ENCODE measurements at places on chromosomes 5 and 9.

- no peak for DNase-seq
Observed at GRCh38 chr5:32110111-32110696, 63.9 kb downstream of the GOLPH3 start.

DNA sequence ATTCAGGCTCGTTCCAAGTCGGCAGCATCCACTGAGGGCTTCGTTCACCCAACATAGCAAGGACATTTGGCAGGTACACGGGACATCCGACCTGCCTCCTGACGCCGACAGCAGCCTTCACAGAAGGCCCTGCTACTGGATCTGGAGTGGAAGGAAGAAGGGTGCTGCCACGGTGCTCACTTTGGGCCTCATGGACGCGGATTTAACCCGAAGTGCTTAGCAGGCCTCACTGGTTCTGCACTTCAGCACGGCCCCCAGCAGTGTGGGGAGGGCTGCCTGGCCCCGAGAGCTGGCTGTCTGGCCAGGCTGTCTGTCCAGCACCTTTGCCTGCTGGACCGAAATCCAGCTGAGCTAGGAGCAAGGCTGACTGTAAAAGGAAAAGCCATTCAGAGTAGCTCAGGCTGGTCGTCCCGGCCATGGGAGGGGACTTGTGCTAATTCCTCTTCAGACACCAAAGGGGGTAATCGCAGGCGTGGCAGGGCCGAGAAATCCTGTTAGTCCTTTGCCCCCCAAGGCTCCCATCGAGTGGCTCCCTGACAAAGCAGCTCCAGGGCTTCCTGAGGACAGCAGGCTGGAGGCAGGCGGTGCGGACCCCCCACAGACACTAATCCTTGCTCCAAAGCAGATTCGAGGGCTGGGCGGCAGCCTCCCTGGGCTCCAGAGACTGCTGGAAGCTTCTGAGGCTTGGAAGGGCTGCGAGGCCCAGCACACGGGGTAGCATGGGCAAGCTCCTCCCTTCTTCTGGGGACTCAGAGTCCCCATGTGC lies 11.1 kb upstream of the RXRA start:
- no peak for DNase-seq

DNA sequence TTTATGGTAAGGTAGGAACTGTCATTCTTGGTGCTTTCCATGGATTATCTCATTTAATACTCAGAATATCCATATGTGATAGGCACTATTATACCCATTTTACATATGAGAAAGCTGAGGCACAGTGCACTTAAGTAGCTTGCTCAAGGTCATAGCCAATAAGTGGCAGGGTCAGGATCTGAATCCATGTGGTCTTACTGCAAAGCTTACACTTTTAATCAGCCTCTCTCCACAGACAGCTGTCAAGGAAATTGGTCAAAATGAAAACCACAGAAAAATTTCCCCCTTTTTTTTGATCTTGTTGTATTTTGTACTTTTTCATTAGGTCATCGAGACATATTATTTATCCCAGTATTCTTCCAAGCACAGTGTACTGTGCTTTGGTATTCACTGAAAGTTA lies 78.5 kb downstream of the ERCC6L2 start:
- DNase-seq = no peak

DNA sequence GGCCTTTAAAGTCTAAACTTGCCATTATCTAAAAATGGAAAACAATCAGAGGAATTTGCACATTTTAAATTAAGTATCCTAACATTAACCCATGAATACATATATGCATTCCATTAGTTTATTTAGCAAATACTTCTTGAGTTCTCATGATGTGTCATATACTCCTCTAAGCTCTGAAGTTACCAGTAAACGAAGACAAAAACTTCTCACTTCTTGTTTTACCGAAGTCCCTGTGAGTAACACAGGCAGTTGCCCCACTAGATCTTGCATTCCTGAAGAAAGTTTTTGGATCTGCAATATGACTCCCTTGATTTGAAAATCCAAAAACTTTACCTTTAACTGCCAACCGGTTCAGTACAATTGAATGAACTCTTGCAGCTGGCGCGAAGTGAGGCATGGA lies 439.0 kb upstream of the MPDZ start:
- no peak for DNase-seq

DNA sequence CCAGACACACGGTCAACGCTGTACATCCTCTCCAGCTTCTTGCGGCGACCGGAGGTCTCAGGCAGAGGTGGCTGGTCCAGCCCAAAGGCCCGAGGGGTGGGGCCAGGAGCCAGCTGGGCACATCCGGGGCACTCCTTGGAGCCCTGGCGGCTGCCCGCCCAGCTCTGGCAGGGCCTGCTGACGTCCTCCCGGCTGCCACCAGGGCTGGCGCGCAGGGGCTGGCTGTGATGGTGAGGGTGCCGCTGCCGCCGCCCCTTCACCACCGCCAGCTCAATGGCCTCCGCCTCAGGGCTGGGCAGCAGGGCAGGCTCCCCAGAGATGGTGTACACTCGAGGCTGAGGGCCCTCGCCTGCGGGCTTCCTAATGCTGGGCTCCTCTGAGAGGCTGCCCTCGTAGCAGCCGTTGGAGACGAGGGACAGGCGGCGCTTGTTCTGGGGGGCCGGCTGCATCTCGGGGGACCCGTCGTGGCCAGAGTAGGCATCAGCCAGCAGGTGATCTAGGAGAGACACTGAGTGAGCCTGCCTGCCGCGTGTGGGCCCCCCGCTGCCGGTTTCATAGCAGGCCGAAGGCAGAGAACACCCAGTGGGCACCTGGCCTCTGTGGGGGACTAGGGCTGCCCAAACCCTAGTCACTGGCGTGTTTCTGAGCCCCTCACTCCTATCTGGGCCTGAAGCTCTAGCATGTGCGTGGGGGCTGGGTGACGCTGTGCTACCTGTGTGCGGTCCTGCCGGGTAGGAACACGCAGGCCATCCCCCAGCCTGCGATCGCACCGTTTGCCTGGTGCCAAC lies 1.5 kb downstream of the NSMF start:
- no peak for DNase-seq

DNA sequence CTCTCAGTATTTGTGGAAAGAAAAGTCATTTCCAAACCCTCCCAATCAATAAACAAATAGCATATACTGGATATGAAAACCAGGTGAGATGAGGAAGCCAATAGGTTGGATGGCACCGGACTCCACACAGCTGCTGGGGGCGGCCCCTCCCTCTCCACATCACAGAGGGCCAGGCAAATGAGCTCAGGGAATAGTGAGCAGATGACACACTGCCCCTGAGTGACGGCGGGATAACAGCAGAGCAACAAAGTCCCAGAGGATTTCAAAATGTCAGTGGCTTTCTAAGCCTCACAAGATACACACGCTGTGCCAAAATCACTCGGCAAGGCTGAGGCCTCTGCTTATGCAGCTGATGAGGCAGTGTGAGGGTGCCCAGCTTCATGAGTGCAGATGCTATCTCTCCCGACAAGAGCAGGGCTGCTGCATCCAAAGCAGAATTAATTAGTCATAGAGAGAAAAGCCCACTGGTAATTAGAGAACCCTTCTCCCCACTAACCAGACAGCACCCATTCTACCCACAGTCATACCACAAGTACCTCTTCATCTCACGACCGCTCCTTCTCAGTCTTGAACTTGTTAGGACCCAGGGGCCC lies 235.0 kb upstream of the NFIL3 start:
- no peak for DNase-seq

- DNase-seq = no peak
Observed at GRCh38 chr5:83687124-83687619, 33.5 kb downstream of the HAPLN1 start.

- DNase-seq = no peak
Observed at GRCh38 chr5:88925692-88926490, 42.9 kb upstream of the MEF2C start.

DNA sequence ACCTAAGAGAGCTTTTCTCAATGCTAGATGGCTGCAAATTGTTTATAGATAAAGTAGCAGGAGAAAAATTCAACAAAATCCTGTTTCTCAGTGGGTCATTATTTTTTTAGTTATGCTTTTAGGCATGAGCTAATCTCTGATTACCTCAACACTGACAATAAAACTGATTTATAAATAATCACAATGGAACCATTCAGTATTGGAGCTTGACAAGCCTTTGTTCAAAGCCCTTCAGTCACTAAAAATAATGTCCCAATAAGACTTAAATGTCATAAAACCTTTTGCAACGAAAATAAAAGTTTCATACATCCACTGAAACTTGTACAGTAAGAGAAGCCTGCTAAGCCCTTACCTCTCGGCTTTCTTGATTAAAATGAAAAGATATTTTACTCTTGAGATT lies 27.2 kb downstream of the PTPDC1 start:
- DNase-seq = no peak

DNA sequence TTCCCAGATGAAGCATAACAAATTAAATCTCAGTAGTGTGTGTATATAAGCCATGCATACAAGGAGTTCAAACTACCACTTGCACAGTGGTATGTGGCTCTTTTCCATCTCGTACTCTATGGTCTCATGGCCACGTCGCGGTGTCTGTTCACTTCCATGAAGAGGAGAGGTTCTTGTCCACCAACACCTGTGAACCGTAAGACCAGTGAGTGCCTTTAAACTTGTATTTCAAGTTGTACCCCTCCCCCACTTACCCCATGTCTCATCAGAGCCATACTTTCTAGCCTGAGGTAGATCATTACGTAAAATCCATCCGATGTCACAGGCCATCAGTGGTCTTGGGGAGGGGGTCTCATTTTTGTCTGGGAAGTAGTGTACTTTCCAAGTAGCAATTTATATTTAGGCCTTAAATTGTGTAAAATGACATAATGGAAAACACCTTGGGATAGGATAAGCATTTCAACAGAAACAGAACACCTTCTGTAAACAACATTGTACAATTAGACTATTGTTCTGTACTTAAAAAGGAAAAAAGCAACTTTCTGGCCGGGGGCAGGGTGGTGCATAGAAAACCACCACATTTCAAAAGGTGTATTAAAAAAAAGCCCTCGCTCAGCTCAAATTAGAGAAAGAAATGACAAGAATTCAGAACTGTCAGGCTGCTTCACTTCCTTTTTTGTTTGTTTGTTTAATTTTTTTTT lies 163.0 kb downstream of the SMARCA2 start:
- DNase-seq = no peak

DNA sequence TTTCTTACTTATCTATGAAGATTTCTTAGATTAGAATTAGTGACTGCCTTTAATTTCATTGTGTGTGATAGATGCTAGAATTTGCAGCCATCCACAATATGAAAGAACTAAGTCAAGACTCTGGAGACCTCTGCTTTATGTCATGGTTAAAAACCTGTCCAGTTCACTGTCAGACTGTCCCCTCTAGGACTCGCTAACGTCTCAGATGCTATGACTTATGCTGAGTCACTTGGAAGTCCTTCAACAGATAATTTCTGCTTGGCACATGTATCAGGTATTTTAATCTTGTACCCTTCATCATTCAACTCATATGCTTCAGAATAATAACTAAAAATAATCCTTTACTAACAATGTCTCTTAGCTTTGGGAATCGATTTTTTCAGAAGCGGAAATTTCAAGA lies 230.5 kb upstream of the DMAC1 start:
- no peak for DNase-seq

GRCh38 chr9:82201196-82201595 lies 212.6 kb downstream of the SPATA31D1 start:
- DNase-seq = no peak

- no peak for DNase-seq
Observed at GRCh38 chr5:35847961-35848360, 8.7 kb upstream of the IL7R start.

DNA sequence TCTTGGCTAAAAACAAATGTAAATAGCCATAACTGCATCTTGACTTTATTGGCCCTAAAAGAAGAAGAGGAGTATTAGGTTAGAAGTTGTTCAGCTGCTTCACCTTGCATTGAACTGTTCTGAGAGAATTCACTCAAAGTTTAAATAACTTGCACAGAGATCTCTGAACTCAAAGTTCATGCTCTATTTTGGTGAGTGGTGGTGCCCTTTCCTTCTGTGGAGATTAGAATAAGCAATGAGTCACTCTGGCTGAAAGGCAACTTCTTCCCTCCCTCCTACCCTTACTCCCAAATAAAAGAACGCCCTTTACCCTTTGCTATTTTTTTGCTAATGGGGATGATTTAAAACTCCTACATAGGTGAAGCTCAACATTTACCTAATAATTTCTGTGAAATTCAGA lies 48.9 kb downstream of the ERMP1 start:
- no peak for DNase-seq

- no peak for DNase-seq
Observed at GRCh38 chr5:109469896-109470662, 60.3 kb upstream of the PJA2 start.

GRCh38 chr5:35458824-35459207 lies 158.8 kb upstream of the SPEF2 start:
- no peak for DNase-seq

DNA sequence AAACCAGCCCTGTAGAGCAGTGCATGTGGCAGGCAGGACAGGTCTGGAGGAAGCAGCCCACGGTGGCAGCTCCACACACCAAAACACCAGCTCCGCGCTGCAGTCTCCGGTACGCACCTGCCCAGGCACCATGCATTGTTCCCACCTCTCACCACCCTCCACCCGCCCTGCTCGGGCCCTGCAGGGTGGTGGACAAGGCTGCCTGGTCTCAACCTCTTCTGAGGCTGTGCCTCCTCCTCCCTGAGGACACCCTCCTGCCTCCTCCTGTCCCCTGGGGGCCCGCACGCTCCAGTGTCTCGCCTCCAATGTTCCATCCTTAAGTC lies 96.2 kb downstream of the KCNT1 start:
- no peak for DNase-seq

DNA sequence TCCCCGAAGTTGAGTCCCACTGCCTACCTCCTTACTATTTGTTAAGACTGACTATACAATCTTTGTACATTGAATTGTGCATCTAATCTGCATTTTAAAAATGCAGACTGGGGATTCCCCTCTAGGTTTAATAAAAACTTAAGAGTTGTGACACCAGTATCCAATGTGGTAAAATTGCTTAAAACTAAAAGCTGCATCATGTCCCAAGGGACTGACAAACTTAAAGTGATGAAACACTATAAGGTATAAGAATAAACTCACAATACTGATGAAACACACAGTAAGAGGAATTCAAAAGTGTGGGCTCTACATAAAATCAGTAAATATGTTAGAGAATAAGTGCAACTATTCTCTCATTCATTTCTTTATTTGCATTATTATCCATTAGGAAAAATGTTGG lies 1905.1 kb downstream of the MAT2B start:
- DNase-seq = no peak

DNA sequence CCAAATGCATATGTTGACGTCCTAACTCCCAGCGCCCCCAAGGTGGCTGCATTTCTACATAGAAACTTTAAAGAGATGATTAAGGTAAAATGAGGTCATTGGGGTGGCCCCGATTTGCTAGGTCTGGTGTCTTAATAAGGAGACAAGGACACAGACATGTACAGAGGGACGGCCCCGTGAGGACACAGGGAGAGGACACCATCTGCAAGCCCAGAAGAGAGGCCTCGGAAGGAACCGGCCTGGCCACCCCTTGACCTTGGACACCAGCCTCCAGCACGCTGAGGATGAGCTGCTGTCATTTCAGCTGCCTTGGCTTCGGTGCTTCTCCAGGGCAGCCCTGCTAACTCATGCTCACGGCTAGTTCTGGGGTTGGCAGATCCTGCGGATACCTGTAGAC lies 73.2 kb downstream of the MRPL36 start:
- no peak for DNase-seq

- no peak for DNase-seq
Observed at GRCh38 chr9:80561526-80561925, 989.8 kb downstream of the TLE4 start.

GRCh38 chr5:180830253-180831138 lies 27.9 kb upstream of the MGAT1 start:
- DNase-seq = peak; percentile 61

- no peak for DNase-seq
Observed at GRCh38 chr5:129245489-129245888, 150.9 kb downstream of the ISOC1 start.

- DNase-seq = no peak
Observed at GRCh38 chr9:96320749-96321280, 18.8 kb upstream of the HSD17B3 start.

- DNase-seq = no peak
Observed at GRCh38 chr5:127096328-127096993, 23.2 kb upstream of the C5orf63 start.

Data from stimulated activated CD8-positive, alpha-beta memory T cell treated with anti-CD3 and anti-CD28 coated beads, Interleukin-4, amount 100 ng/mL, for 24 hours (primary cell).